Stimulated activated CD8-positive, alpha-beta memory T cell treated with anti-CD3 and anti-CD28 coated beads, Interleukin-2, amount 100 ng/mL, for 1 hour (primary cell): ENCODE measurements at places on chromosomes 2 and 18.

- DNase-seq: no peak
Observed at GRCh38 chr2:163669506-163669905, 66.3 kb downstream of the FIGN start.

DNA sequence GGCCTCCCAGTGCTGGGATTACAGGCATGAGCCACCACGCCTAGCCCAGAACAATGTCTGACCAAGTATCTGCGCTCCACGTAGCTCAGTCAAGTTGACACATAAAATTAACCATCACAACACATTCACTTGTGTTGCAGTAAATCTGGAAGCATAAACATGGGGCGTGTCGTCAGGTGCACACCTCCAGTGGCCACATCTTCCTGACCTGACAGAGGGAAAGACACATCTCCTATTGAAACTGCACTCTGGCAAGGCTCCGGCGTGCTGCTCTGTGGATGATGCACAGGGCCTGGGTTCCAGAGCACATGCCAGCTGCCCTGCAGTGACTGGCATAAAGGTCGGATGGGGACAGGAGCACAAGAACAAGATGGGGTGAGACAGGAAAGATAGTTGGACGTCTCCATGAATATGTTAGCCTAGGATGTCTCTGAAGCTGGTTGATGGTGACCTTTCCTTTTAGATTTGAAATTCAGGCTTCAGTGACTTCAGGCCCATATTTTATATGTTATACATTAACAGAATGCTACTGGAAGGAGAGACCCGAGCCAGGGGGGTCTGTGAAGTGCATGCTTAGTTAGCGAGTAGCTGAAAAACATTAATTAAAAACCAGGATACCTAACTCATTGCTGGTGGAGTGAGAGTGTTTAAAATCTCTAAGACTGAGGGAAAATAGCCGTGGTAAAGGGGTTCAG, 10.9 kb downstream of the IMPA2 start:
- DNase-seq: no peak

- no peak for DNase-seq
Observed at GRCh38 chr2:159748089-159748488, 35.8 kb downstream of the MARCHF7 start.

DNA sequence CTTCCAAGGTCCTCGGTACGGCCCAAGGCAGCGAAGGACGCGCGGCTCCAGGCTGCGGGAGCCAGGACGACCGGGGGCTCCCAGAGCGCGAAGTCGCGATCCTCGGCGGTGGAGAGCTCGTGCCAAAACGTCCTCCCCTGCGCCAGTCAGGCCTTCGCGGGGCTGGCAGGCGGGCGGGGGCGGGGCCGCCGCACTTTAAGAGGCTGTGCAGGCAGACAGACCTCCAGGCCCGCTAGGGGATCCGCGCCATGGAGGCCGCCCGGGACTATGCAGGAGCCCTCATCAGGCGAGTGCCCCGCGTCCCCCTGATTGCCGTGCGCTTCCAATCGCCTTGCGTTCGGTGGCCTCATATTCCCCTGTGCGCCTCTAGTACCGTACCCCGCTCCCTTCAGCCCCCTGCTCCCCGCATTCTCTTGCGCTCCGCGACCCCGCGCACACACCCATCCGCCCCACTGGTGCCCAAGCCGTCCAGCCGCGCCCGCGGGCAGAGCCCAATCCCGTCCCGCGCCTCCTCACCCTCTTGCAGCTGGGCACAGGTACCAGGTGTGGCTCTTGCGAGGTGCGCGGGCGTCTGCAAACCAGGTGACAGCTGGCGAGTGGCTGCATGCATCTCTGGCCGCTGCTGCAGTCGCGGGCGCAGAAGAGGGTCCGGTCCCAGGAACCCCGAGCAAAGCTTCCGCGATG, at the start of gene CIDEA:
Gene CIDEA, plus strand, starts transcription at position 226 of the 684 bp plus-strand sequence. Its CDS starts 23 bp downstream, at position 249.
- DNase-seq: no peak

DNA sequence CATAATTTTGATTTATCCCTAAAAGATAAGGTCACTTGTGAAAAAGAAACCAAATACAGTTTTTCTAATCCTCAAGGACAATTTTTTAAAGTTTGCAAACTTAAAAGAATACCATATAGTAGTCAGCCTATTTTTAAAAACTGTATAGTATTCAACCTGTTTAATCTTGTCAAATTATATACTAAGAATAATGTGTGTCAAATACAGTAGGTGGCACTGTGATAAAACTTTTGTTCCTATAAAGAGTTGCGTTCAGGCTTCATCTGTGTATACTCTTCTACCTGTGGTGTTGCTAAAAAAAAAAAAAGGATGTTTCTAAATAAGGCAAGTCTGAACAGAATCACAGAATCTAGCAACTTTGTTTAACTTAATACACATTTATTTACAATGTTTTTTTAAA, 68.6 kb downstream of the CCDC138 start:
- no peak for DNase-seq

DNA sequence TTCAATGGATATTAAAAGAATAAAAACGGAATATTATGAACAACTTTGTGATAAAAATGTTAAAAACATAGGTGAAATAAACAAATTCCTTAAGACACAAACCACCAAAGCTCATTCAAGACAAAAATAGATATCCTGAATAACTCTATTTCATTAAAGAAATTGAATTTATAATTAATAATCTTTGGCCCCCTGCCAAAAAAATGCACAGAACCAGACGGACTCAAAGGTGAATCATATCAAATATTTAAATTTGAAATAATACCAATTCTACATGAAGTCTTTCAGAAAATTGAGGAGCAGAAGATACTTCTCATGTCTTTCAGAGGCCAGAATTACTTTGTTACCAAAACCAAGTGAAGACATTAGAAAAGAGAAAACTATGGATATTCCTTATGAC, 128.3 kb upstream of the KLHL29 start:
- DNase-seq: no peak

- no peak for DNase-seq
Observed at GRCh38 chr2:159683817-159684216, 28.5 kb upstream of the MARCHF7 start.

DNA sequence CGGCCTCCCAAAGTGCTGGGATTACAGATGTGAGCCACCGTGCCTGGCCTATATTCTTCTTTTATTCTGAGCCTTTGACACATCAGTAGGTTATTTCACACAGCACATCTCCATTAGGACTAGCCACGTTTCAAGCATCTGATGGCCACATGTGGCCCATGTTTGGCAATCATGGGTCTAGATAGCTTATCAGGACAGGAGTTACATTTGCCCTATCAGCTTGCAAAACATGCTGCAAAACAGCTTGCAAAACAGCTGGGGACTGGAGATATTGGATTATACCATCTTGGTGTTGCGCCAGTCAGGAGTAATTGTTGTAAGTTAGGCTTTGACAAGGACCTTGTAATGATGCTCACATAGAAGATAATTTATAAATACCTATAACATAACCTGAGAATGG, 94.9 kb downstream of the GBX2 start:
- no peak for DNase-seq

- DNase-seq: no peak
Observed at GRCh38 chr2:228401065-228401912, 219.8 kb upstream of the SPHKAP start.

DNA sequence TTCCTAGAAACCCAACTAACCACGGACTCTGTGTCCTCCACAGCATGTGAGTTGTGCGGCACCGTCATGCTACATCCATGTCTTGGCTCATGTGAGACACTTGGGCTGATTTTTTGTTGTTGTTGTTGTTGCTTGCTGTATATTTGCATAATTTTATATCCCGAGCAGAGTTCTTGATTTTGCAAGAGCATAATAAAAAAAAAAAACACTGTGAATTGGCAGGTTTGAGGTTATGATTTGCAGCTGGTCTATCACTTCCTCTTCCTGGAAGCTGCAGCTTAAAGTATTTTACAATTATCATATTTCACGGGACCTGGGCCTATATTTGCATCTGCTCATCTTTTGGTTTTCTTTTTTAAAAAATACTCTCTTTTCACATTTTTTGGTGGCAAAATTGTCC, 142.3 kb upstream of the NRP2 start:
- no peak for DNase-seq

- DNase-seq: no peak
Observed at GRCh38 chr18:60936101-60936500, 397.1 kb upstream of the CDH20 start.

DNA sequence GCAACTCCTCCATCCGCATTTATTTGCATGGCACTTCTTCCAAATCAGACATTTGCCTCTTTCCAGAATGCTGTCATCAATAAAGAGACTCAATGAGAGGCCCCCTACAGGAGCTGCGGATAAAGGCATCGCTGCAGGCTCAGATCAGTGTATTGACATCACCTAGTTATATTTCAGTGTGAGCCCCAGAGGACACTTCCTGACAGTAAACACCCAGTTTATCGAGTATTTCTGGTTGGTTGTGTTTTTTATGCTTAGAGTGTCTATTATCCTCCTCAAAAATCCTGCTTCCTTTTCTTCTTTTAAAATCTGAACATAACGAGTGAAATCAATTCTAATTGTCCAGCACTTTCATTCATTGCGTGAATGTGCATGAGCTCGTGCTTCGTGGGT, 38.8 kb downstream of the NRP2 start:
- DNase-seq: no peak

GRCh38 chr2:16584824-16585540, 80.7 kb downstream of the CYRIA start:
- no peak for DNase-seq

- no peak for DNase-seq
Observed at GRCh38 chr2:201403880-201404279, 46.7 kb upstream of the FLACC1 start.

DNA sequence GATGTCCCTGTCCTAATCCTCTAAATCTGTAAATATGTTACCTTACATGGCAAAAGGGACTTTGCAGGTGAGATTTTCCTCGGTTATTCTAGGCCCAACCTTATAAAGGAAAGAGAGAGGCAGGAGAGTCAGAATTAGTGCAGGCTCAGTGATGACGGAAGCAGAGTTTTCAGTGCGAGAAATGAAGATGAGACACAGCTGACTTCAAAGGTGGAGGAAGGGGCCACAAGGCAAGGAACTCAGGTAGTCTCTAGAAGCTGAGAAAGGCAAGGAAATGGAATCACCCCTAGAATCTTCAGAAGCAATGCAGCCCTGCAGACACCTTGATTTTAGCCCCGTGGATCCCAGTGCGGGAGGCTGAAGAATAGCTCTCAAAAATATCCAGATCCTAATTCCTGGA, 7.2 kb upstream of the LCLAT1 start:
- no peak for DNase-seq

DNA sequence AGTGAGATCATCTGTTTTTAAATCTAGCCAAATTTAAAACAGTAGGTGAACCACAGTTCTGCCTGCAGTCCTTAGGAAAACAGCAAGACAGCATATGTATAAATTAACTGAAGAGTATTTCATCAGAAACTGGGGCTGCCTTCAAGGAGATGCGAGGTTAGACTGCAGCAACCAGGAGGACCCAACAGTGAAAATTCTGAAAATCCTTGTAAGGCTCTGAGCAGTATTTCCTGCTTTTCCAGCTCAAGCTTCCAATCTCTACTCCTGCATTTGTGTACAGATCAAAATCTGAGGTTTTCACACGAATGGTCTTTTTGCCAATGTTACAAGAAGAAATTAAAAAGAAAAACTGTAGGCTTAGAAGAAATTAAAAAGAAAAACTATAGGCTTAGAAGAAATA, 43.7 kb downstream of the CERKL start:
- DNase-seq: no peak

GRCh38 chr2:130756053-130756873, 923 bp downstream of the AMER3 start:
- no peak for DNase-seq

- DNase-seq: no peak
Observed at GRCh38 chr18:66219817-66220216, 384.1 kb downstream of the CDH19 start.

DNA sequence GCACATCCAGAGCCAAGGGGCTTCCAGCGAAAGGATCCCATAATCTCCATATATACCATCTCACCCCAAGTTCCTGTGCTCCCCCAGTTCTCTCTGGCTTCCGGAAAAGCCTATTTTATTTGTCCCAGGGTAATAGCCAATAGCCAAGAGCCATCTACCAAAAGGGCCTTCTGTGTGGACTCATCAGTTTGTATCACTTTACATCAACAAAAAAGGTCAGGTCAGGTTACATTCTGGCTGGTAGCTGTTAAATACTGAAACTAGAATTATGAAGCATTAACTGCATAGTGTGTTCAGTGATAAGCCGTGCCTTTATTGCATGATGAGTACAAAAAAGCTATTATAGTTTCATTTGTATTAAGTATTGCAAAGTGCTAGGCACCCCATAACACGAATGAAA, 223.7 kb downstream of the IRS1 start:
- no peak for DNase-seq

- DNase-seq: no peak
Observed at GRCh38 chr2:119476301-119477112, 44.9 kb downstream of the TMEM37 start.

DNA sequence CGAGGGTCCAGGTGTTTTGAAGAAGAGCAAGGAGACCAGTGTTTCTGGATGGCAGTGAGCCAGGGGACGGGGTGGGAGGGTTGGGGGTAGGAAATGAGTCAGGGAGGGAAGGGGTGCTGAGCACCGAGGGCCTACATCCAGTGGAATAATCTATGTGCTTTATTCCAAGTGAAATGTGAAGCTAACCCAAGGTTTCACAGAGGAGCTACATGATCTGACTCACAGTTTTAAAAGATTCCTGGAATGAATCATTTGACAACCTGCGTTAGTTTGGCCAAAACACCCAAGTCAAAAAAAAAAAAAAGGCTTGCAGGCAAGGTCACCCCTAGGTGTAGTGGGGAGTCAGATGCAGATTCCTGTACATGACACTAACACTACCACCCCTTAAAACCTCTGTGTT, 419.7 kb upstream of the MEX3C start:
- DNase-seq: no peak

DNA sequence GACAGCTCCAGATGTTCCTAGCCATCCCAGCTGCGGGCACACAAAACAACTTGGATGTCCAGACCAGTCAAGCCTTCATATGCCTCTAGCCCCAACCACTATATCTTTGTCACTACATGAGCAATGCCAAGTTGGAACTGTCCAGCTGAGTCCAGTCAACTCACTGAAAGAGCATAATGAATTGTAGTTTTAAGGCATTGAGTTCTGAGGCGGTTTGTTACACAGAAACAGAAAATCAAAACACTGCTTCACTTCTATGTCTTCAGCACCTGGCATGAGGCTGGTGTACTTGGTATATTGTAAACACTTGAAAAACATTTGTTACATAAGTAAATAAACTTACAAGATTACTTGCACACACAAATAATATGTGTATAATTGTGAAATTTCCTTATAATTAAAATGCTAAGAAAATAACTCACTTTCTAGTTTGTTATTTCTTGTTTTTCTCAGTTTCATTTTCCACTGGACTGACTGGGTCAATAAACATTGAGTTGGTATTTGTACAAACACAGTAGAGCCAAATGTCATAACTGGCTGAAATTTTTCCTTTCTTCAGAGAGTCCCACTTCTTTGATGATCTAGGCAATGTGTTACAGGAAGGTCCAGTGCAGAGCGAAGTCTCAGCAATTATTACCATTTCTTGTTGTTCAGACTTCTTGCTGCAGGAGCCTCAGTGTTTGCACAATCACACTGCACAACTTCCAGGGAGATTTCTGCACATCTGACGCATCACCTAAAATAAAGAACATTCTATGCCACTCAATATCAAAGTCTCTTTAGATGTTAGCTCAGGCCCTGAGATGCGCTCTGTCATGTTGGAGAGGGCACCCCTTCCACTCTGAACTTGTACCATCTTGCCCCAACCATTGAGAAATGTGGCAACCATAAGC, 38.2 kb upstream of the DPP4 start:
- DNase-seq: no peak
